Naive thymus-derived CD8-positive, alpha-beta T cell (primary cell): ENCODE measurements at places on chromosomes 6 and 20. TPM values are rescaled to one million over a fixed set of nuclear protein-coding genes. Genes with fewer than 3 reads are reported as not detected.

The LAMA2 gene
- total RNA-seq, result not detected

The FNDC11 gene
- total RNA-seq, result 0.36 TPM

The ASXL1 gene
- total RNA-seq, result 149 TPM

The ELOVL5 gene
- 59.4 TPM for total RNA-seq

The FLRT3 gene
- total RNA-seq, result not detected
